ENCODE measurements at places on chromosomes 6 and 20.

GRCh38 chr6:52840763-52841585 lies at the start of gene GSTA5:
TSS of gene GSTA5 (minus strand) at chr6:52840813.
- DNase-seq = no peak

DNA sequence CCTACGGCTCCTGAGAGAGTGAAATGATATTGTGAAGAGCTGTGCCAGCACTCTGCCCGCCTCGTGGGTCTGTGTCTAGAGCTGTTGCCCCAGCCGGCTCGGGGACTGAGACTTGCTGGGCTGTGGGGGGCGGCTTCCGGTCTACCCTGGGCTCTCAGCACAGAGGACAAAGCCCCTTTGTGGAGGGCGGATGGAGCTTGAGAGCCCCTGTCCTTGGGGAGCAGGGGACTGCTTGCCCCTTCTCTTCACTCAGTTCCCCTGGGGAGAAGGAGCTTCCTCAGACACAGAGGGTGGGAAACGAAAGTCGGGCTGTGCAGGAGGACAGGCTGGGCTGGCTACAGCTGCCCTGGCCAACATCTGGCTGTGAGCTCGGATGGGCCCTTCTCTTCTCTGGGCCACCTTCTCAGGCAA lies 11.0 kb downstream of the SRC start:
- DNase-seq = no peak

- no peak for DNase-seq
These were observed 351 bp downstream of the AURKA start for GRCh38 chr20:56391596-56392131.

DNA sequence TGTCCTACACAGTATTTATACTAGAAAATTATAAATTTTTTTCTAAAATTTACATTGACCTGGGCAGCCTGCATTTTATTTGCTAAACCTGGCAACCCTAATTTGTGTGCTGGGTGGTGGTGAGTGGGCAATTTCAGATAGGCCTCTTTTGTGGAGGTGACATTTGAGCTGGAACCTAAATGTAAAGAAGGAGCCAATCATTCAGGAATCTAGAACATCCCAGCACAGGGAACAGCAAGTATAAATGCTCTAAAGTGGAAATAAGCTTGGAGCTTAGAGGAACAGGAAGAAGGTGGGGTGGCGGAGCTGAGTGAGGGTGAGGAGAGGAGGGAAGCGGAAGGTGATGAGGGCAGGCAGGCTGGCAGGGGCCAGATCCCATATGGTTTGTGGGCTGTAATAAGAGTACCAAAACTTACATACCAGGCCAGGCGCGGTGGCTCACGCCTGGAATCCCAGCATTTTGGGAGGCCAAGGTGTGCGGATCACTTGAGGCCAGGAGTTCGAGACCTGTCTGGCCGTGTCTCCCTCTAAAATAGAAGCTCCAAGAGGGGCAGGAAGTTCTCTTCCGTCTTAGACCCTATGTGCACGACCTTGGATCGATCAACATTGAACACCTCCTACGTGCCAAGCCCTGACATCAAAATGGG lies 549 bp upstream of the CSE1L start:
- DNase-seq = no peak

- DNase-seq = peak; percentile 1
These were observed 361.9 kb upstream of the JARID2 start for GRCh38 chr6:14883921-14884320.

GRCh38 chr6:134849920-134850447 lies 99.9 kb downstream of the ALDH8A1 start:
- no peak for DNase-seq

GRCh38 chr20:36269507-36269906 lies 33.2 kb downstream of the AAR2 start:
- DNase-seq = no peak

DNA sequence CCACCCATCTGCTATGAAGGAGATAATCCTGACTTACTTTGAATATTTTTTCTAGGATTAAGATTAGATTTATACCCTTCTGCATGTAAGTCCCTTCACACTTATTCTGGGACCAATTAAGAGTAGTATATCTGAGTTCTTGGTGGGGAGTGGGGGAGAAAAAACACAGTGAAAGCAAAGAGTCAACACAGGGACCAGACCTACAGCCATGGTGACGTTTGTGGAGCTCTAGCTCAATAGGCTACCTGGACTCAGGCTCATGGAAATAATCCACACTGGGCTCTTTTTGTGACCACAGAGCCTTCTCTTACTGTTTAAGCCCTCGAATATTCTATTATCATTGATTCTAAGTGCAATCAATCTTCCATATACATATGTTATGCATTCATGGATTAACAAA lies 491.4 kb downstream of the LMBRD1 start:
- DNase-seq = no peak

DNA sequence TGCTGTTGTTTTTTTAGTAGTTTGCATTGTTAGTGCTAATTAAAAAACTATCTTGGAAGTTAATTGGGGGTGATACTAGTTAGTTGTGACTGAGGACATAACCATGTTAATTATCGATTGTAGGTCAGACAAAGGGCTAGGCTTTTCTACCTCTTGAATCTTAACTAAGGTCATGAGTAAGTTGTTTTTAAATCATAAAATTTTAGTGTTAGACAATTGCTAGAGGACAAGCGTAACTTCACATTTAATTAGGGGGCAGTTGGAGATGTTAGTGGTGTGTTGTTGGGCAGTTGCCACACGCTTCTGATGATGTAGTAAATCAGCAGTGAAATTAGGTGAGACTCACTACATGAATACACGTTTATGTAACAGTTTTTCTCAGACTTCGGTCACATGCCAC lies 619.1 kb upstream of the FLRT3 start:
- no peak for DNase-seq

GRCh38 chr6:7761051-7761450 lies 35.2 kb downstream of the BMP6 start:
- no peak for DNase-seq

DNA sequence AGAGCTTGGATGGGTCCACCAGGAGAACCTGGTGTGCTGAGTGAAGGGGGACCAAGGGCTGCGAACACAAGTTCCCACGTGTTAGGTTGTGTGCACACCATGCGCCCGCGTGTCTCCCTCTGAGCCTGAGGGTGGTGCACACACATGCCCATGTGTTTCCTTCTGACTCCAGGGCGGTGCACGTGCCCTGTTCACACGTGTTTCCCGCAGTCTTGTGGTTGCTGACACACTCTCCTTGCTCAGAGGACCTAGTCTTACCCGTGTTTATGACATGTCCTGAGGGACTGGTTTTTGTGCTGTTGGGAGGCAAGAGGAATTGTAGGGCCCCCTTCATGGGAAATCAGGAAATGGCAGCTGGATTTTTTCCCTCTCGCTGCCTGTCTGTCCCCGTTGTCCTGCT lies 36.3 kb upstream of the PCMTD2 start:
- no peak for DNase-seq

GRCh38 chr6:15673666-15674065 lies 10.8 kb upstream of the DTNBP1 start:
- no peak for DNase-seq
